ENCODE measurements at places on chromosomes 12 and 14.

GRCh38 chr12:51911307-51911706 is 4.0 kb downstream of the ACVRL1 start:
- DNase-seq = no peak

GRCh38 chr12:82593901-82594396 is 92.8 kb upstream of the TMTC2 start:
- DNase-seq = no peak

GRCh38 chr14:80291101-80291500 is 79.8 kb upstream of the DIO2 start:
- no peak for DNase-seq

- peak; percentile 78 for DNase-seq
Measured at GRCh38 chr14:95442633-95443021, 73.8 kb downstream of the SYNE3 start.

DNA sequence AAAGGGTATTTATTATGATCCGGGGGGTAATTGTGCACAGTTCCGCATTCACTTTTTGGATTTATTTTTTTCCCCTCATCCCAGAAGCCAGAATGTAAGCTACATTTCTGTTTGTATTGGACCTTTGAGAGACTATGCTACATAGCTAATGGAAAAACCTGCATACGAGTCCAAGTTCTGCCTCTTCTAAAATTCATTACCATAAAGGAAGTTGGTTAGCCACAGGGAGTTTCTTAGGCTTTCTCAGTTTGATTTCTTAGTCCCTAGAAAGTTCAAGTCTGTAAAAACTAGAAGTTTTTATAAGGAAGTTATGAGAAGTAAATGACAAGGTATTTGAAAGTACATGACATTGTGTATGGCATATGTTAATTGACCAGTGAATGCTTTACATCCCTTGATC is 138.7 kb downstream of the PDE3A start:
- peak; percentile 54 for DNase-seq

DNA sequence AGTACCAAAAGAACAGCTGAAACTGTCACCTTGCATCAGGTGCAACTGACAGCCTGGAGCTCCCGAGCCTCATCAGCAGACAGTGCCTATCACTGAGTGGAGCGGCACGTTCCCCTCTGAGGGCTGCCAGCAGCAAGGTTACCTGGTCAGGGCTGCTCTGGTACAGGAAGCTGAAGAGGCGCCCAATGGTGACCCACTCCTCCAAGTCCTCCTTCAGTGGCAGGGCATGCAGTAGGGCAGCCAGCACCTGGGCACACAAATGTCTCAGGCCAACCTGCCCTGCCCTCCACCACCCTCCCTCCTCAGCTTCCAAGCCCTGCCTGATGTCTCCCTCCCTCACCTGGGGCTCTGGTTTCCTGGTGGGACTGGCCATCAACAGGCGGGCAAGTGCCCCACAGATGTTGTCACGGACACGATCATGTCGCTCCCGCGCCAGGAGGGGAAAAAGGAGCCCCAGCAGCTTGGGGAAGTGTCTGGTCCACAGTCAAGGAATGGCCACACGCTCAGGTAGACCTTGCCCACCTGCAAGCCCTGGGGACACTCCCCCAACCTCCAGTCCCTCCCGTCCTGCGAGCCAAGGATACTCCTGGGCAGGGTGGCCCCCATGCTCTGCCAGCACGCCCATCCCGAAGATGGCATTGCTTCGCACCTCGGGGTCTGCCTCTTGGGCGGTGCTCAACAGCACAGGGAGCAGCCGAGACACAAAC is 7.1 kb downstream of the IPO4 start:
- no peak for DNase-seq

DNA sequence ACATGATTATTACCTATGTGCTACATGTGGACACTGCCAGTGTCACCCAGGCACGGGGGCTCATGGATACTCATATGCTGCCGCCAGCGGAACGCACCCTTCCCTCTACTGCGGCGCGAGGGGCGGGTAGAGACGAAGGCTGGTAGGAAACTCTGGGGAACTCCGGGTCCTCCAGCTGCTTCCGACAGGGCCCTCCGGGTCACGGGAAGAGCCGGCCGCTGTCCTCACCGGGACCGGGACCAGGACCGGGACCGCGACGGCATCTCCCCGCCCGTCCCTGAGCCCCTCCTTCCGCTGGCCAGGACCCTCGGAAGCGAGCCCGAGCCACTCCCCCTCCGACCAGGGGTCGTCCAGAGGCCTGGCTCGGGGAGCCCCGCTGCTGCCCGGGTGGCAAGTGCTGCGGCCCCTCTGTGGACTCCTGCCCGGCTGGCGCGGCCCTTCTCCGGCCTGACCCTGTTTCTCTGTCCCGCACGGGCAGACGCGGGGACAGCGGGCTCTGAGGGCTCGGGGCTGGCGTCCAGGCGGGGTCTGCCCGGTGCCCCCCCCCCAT is 209.6 kb downstream of the ADGRD1 start:
- DNase-seq = no peak

DNA sequence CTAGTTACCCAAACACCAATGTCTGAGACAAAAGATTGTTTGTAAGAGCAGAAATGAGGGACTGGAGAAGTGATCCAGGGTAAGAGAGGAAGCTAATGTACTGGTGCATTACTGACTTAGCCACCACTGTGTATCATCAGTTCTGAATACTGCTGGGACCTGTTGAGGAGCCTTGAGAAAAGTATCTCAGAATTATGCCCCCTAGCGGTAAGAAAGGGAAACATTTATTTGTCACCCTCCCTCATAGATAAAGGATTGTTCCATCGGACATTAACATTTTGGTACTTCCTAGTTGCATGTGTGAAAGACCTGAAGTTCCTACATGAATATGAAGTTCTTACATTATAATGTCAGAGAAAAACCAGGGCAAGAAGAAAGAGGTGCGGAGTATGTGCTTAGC is 612.5 kb downstream of the FSCB start:
- DNase-seq = peak; percentile 44

DNA sequence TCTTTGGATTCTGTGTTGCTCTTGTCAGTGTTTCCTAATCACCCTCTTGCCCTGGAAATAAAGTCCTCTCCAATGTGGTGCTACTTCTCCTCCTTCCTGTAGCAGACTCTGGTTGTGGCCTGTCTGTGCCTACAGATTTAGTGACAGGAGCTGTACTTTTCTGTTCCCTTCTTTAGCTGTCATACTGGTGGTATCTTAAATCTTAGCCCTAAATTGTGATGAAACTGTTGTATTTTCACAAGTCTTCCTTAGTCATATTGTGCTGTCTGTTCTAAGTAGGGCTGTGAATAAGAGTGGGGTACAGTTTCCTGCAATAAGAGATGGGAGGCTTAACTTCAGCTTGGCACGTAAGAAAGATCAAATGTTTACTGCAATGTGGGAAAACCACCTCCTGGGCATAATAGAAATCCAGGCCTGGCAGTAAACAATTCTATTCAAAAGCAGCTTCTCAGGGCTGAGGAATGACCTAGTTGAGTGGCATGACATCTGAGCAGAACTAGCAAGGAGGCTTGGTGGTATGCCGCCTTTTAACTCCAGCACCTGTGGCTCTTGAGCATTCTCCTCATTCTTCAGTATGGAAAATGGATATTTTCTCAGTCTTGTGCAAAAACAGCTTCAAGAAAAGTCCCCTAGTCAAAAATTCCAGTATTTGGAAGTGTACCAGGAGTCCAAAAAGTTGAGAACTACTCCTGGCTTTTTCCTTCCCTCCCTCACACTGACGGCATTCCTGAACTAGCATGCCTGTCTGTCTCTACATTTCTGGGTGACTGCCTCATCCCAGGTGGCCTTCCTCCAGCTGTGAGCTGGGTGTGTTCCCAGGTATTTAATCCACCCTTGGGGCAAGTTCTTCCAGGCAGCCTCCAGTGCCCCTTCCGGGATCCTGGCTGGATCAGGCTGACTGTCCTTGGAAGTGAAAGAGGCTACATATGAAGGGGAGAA is 19.5 kb downstream of the ANO6 start:
- no peak for DNase-seq

GRCh38 chr12:57315681-57316080 is 64.7 kb upstream of the STAC3 start:
- no peak for DNase-seq

GRCh38 chr12:129332286-129332685 is 479.0 kb downstream of the GLT1D1 start:
- no peak for DNase-seq

GRCh38 chr12:95881331-95881955 is 22.7 kb downstream of the SNRPF start:
- no peak for DNase-seq

DNA sequence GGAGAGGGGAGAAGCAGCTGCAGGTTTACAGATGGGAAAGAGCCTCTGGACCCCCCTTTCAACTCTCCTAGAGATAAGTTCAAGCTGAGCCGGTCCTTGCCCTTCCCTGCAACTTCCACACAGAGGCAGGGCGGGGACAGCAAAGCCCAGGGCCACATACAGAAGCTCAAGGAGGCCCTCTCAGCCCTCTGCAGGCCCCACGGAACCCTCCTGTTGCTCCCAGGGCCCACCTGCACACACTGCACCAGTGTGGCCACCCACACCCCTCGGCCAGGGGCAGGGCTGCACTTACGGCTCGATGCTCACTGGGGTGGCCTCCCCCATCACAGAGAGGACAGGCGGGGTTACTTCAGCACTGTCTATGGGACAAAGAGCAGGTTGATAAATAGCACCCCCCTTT is 13.0 kb upstream of the PNMA1 start:
- DNase-seq = no peak

DNA sequence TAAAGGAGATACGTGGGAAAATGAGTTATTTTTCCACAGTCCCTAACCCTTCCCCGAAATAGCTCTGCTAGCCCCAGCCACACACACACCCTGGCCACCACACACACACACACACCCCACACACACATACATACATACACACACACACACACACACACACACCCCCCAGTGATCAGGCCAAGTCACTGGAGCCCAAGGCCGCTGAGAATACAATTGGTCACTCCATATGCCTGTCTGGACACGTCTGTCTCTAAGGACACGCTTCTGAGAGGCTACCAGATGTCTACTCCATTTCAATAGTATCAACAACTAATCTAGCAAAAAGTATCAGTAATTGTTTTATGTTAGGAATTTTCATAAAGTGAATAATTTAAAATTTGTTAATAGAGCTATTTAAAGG is 13.0 kb upstream of the DIABLO start:
- no peak for DNase-seq

DNA sequence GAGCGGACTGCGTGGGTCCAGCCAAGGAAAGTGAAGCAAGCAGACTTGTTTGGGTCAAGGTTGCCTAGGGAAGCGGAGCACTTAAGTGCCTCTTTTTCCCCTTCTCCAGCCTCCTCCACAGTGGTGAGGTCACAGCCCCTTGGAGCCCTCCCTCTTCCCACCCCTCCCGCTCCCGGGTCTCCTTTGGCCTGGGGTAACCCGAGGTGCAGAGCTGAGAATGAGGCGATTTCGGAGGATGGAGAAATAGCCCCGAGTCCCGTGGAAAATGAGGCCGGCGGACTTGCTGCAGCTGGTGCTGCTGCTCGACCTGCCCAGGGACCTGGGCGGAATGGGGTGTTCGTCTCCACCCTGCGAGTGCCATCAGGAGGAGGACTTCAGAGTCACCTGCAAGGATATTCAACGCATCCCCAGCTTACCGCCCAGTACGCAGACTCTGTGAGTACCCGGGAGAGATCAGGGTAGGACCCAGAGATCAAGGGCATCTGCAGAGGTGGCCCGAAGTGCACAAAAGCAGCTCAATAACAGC is at the start of gene TSHR:
Gene TSHR, plus strand, starts transcription at position 206 of the 526 bp plus-strand sequence. Its CDS starts 60 bp downstream, at position 266.
- no peak for DNase-seq

DNA sequence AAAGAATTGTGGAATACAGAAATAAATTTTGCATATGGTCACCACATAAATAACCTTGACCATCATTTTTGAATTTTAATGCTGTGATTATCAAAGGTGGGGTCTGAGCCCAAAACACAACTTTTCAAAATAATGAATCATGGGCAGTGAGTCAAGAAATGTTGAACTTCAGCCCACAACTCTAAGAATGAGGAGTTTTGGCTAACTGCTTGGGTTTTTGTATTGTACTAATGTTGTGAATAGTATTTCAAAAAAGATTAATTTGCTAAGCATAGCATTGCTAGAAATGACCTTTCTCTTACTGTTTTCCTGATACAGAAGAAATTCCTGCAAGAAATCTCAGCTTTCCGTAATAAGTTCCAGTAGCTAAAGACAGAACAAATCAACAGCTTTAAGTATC is 24.4 kb upstream of the YARS2 start:
- no peak for DNase-seq

GRCh38 chr14:23929822-23930294 is 23.7 kb upstream of the DHRS4 start:
- DNase-seq = peak; percentile 68

GRCh38 chr14:61805451-61805850 is 43.2 kb downstream of the SNAPC1 start:
- DNase-seq = no peak

DNA sequence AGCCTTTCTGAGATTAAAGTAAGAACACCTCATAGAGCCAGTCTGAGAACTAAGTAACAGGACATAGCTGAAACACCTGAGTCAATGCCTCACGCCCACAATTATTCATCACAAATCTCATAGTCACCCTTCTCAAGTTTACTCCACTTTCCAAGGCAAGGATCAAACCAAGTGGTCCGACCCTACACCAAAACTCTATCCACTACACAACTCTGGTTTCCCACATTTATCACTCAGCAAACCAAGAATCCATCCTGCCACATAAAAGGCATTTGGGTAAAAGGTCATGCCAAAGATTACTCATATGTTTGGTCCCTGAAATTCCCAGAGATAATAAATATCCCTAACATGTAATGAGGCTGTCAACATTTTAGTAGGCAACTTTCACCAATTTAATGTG is 144.1 kb downstream of the RPAP3 start:
- DNase-seq = no peak

- DNase-seq = no peak
Measured at GRCh38 chr12:18782827-18783226, 44.9 kb downstream of the CAPZA3 start.

- DNase-seq = peak; percentile 76
Measured at GRCh38 chr14:74922752-74923401, at the start of gene RPS6KL1. Gene RPS6KL1, minus strand, starts transcription at chr14:74923260. Its CDS starts 1,719 bp downstream, at chr14:74921541.

GRCh38 chr12:113142173-113142885 is 6.8 kb upstream of the RASAL1 start:
- peak; percentile 89 for DNase-seq

DNA sequence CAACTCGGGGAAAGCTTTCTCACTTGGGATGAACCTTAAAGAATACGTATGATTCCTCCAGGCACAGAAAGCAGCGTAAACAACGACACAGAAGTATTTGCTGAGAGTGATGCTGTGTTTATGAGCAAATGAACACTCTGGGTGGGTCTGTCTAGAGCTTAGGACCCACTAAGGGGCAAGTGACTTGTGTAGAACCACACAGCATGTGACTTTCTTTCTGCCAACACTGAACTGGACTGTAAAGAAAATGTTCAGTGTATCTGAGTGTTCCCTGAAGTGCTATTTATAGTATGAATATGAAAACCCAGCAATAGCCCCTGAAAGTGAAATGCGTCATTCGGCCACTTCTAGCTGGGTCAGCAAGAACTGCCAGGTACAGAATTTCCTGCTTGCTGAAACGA is 78.5 kb downstream of the ST8SIA1 start:
- DNase-seq = no peak

- DNase-seq = no peak
Measured at GRCh38 chr14:59004012-59004411, 184.5 kb upstream of the DAAM1 start.

DNA sequence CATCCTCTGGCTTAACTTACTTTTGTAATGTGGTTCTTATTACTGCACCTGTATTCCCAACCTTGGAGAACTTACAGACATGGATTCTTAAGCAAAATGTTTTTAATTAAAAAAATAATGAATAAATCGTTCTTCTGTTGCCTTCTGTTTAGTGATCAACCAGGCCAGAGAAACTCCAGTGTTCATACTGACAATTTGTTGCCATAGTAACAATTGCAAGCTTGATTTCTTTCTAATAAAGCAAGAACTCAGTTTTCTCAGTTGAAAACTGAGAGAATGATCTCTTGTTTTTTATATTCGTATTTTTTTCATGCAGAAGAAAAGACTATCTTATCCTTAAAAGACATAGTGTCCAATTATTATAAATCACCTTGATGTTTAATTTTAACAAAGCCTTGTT is 106.5 kb upstream of the LMNTD1 start:
- no peak for DNase-seq

Data from KBM-7 (cell line).